Right lobe of liver (tissue), 6 donors: ENCODE measurements at places on chromosomes 16 and 17.

- no peak for DNase-seq
These were observed 188.4 kb downstream of the AATF start for GRCh38 chr17:37137070-37137610.

- DNase-seq = no peak
These were observed 33.2 kb downstream of the SPACA3 start for GRCh38 chr17:33024688-33025486.

DNA sequence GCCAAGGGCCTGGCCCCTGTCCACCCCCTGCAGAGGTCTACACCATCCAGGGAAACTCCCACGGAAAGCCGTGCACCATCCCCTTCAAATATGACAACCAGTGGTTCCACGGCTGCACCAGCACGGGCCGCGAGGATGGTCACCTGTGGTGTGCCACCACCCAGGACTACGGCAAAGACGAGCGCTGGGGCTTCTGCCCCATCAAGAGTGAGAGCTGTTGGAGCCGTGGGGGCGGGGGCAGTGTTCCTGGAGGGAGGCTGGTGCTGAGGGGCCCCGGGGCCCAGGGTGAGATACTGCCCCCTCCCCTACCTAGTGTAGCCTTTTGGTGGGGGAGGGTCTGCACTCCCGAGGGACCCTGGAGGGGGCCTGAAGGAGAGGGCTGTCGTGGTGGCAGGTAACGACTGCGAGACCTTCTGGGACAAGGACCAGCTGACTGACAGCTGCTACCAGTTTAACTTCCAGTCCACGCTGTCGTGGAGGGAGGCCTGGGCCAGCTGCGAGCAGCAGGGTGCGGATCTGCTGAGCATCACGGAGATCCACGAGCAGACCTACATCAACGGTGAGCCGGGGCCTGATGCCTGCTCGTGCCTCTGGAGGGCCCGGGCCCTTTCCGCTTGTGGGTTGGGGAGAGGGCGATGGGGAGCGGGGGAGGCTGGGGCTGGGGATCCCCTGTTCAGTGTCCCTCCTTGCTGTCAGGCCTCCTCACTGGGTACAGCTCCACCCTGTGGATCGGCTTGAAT is 38.8 kb downstream of the MRC2 start:
- DNase-seq = peak; percentile 37

DNA sequence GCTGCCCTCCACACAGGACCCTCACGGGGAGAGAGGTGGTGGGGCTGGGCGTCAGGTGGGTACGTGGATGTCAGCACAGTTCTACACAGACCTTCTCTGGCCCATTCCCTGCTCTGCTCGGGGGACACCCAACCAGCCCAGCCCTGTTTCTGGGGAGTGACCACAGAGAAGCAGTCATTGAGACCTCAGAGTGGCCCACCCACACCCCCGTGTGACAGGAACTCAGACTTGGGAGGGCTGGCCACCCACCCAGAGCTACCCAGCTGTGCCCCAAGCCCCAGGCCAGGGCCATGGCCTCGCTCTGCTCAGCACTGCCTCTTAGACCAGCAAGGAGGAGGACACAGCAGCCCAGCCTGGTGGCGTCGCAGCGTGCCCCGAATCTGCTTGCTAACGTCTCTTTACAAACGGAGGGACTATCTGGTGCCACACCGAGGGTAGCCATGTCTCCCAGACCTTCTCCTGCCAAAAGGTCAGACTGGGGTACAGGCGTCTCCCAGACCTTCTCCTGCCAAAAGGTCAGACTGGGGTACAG is 77.7 kb downstream of the KLHDC4 start:
- no peak for DNase-seq

DNA sequence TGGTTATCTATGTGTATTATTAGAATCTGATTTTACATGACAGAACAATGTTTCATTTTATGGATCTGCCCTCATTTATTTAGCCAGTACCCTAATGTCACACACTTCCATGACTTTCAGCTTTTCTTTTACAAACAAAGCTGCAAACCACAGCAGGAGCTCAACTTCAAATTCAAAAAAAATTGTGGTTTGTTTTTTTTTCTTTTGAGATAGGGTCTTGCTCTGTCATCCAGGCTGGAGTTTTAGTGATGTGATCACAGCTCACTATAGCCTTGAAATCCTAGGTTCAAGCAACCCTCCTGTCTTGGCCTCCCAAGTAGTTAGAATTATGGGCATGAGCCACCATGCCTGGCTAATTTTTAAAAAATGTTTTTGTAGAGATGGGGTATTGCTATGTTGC is 8.2 kb upstream of the MPRIP start:
- no peak for DNase-seq

DNA sequence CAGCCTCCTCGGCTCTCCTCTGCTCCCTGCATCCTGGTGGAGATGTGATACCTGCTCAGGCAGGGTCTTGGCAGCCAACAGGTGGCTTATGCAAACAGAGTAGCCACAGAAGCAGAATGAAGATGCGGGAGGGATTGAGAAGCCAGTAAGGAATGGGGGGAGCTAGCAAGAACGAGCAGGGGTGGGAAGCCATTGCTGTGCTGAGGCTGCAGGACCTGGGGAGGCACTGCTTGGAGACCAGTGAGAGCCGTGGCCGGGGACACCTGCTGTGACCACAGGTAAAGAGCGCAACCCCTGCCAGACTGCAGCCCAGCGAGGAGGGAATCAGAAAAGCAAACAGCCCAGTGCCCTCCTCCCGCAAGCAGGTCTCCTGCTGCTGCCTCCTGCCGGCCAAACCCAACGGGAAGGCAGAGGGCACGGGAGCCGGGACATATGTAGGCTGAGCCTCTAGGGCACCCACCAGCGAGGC is 14.7 kb downstream of the AIPL1 start:
- DNase-seq = no peak

- DNase-seq = no peak
These were observed at the start of gene HES7 for GRCh38 chr17:8123695-8124349. Gene HES7, minus strand, starts transcription at chr17:8124106. Its CDS starts 22 bp downstream, at chr17:8124084.

GRCh38 chr16:74497761-74498160 is 76.5 kb upstream of the CLEC18B start:
- no peak for DNase-seq

DNA sequence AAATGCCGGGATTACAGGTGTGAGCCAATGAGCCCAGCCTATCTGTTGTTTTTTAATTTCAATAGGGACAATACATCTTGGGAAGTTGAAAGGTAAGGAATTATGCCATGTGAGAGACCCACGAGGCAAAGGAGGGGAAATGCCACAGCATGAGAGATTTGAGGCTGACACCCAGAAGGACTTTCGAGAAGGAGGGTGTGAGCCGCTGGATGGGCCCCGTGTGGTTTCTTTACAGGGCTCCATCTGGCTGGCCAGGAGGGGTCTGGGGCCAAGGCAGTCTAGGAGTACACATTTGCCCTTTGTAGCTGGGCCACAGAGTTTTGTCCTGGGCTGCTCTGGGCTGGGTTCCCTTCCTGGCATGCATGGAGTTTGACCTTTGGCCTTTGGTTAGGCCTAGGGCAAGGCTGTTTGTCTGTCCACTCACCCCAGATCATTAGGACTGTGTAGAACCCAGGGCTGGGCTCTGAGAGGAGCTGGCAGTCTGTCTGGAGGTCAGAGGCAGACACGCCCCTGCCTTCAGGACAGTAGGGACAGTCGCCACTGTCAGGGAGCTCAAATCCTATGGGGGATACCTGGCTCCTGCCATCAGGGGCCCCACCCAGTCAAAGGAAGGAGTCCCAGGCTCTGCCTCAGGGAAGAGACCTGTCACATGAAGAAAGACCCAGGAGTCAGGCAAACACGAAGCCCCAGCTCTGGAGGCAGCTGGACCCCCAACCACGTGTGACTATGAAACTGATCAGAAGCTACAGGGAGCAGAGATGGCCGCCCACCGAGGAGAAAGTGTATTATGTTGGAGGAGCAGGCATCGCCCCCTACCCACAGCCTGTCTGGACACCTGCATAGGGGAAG is 24.2 kb upstream of the NXPH3 start:
- DNase-seq = peak; percentile 82

DNA sequence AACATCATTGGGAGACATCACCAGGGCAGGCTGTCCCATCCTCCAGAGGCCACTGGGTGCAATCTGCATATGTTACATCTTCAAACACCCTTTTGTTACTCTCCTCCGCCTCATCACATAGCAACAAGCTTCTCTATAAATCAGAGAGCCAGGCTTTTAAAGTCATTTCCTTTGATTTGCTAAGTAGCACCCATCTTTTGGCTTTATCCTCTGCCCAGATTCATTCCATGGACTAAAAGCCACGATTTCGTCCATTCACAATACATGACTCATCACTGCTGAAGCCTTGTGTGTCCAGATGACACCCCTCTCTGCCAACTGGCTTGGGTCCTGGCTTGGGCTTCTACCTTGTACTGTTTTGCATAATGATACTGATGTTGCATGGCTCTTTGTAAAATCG is 2.0 kb upstream of the KRT38 start:
- no peak for DNase-seq

DNA sequence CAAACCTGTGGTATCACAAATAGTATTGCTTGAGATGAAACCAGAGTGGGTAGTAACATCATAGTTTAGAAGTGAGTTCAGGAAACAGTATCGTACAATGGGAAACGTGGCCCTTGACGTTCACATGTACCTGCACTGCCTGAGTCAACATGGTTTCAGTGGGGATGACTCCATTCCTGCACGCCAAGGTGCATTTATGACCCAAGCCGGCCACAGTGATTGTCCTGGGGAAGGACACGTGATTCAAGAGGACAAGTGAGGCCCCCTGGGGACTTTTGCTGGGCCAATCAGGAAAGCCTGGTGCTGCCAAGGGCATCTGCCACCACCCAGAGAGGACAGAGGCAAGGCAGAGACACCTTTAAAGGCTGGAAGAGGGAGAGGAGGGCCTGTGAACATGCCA is 119.2 kb downstream of the AXIN2 start:
- no peak for DNase-seq

DNA sequence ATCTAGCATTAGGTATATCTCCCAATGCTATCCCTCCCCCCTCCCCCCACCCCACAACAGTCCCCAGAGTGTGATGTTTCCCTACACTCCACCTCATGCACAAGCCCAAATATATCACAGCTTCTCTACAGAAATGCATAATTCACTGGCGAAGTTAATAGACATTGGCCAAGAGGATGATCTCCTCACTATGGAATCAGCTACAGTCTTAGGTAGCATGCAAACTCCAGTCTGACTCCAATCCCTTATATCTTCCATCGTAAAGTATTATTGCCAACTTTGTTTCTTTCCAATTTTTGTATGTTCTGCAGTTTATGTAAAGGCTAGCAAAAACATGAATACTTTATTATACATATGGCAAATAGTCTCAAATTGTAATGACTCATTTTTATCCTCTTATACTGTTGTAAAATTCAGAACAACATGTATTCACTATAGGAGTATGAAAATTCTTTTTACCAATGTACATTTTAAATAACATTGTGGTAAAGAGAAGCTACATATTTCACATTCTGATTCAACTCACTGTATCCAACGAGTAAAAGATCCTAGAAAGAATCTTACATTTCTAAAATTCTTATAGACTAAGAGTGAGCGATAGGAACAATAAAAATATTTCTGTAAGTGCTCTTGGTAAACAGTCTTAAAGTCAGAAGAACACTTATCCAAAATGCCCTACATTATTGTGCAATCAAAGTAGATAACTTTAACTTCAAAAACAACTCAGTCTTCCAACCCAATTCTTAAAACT is 871 bp downstream of the ABCA8 start:
- no peak for DNase-seq

DNA sequence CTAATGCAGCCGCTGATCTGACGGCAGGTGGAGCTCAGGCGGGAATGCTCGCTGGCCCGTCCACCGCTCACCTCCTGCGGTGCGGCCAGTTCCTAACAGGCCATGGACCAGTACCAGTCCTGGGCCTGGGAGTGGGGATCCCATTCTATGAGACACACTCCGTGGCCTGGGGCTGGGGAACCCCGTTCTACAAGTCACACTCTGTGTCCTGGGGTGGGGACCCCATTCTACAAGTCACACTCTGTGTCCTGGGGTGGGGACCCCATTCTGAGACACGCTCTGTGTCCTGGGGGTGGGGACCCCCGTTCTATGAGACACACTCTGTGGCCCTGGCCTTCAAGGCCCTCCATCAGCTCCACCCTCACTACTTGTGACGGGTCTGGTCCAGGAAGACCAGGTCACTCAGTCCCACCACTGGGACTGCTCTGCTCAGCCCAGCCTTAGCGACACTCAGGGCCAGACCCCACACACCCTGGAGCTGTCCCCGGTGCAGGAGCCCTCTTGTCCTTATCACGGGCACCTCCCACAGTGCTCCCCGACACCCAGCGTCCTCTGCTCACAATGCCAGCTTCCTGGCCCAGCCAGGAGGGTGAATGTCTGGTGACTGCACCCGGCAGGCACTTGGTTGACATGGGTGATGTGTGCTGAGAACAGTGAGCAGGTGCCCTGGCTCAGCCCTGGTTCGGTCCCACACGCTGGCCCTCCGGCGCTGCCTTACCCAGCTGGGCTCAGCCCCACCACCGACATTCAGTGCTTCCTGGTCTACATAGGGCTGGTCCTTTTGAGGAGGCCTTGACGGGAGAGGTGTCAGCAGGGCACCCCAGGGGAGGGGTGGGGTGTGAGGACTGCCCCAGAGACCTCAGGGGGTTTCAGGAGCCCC is 89.1 kb downstream of the TBC1D16 start:
- peak; percentile 39 for DNase-seq

DNA sequence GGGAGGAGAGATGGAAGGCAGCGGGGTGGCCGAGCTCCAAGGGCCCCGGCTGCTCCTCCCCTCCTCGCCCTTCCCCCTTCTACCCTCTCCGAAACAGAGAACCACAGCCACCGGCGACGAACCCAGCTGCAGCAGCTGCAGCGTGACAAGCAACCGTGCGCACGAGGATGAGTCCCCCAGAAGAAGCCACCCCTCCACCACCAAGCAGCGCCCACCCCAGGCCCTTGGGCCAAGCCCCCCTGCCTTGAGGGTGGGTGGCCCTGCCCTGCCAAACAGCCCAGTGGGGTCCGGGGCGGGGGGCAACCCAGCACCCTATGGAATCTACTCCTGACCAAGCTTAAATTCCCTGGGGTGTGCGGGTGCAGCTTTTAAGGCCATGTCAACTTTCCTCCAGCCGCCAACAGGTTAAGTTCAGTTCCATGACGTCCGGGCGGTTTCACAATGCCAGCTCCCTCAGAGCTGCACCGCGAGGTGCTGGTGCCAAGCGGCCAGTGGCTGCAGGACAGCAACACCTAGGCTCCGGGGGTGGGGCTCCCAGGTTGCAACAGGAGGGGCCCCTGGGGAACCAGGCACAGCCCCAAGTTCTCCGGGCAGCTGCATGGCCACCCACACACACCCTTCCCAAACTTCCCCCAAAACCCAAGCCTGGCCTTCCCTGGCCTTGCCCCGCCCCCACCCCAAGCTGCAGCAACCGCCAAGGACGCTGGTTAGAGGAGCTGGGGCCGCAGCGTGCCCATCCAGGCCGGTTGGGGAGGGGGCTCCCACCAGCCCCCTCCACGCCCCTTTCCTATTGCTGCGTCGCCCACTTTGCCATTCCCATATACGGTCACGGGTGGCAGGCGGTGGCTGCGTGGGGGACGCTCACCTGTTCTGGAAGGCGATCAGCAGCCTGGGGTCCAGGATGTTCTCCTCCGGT is 2.0 kb downstream of the CBX4 start:
- DNase-seq = peak; percentile 96

DNA sequence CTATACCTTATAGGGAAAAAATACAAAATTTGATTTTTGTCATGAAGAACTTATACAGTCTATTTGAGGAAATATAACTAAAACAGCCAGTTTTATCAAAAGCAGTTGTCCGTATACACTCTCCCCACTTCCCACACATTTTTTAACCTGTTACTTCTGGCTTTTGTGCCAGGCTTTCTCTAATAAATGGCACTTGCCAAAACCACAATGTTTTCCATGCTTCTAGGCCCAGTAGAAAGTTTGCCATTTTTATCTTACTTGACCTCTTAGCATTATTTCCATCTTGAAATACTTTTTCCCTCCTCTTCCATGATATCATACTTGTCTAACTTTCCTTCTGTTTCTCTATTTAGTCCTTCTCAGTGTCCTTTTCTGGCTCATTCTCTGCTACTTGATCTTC is 38.8 kb downstream of the EFCAB5 start:
- no peak for DNase-seq
